ENCODE measurements at places on chromosomes 4 and X.

- DNase-seq = no peak
Measured at GRCh38 chr4:67744561-67745283, 9.5 kb downstream of the GNRHR start.

DNA sequence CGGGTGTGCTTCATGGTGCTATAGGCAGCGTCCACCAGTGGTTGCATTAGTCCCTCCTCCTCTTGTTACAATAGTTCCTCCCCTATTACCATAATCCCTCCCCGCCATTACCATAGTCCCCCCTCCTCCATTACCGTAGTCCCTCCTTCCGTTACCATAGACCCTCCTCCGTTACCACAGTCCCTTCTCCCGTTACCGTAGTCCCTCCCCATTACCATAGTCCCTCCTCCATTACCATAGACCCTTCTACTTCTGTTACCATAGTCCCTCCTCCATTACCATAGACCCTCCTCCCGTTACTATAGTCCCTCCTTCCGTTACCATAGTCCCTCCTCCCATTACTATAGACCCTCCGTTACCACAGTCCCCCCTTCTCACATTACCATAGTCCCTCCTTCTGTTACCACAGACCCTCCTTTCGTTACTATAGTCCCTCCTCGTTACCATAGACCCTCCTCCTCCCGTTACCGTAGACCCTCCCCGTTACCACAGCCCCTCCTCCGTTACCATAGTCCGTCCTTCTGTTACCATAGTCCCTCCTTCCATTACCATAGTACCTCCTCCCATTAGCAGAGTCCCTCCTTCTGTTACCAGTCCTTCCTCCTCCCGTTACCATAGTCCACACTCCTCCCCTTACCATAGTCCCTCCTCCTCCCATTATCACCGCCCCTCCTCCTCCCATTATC, 129.6 kb downstream of the DHRSX start:
- no peak for DNase-seq

DNA sequence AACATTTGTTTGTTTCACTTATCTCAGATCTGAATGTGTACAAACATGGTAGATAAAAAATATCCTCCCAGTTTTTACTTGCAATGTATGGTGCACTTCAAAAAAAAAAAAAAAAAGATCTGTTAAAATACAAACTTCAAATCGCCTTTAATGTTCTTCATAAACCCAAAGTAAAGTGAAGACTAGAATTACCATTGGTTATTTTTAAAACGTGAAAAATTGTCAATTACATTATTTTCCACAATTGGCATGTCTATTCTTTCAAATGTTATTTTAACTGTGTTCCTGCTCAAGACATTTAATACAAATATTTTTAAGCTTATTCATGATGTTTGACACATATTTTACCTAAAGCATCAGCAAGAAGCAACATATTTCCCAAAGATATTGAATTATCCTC, 5.0 kb downstream of the NKX6-1 start:
- DNase-seq = no peak

DNA sequence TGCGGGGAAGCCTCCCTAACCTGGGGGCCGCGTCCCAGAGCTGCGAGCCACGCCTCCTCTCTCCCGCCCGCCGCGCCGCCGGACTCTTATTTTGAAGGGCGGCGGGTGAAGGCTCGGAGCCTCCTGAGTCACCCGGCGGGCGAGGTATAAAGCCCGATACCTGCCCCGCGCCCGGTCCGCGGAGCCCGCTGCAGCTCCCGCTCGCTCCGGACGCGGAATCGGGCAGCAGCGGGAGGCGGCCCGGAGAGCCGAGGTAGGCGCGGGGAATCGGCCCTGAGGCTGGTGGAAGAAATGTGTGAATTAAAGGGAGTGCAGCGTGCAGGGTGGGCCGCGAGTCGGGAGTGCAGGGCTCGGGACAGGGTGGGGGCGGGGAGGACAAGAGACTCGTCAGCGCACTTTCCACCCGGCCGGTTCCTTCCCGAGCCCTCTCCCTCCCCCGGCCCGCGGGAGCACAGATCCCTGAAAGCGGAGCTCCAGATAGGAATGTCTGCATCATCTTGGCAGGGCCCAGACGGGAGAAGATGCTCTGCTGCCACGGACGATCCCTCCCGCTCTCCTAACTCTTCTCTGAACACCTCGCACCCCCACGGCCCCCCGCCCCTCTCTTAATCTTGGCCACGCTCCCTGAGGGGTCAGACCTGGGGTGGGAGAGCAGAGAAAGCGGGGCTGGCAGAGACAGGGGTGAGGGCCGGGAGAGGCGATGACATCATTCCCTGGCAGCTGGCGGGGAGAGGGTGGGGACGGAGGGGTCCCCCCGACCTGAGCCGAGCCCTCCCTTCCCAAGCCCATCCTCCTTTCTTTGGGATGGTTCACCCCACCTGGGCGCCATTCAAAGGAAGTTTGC, 177.9 kb downstream of the CBR4 start:
- DNase-seq = peak; percentile 51

DNA sequence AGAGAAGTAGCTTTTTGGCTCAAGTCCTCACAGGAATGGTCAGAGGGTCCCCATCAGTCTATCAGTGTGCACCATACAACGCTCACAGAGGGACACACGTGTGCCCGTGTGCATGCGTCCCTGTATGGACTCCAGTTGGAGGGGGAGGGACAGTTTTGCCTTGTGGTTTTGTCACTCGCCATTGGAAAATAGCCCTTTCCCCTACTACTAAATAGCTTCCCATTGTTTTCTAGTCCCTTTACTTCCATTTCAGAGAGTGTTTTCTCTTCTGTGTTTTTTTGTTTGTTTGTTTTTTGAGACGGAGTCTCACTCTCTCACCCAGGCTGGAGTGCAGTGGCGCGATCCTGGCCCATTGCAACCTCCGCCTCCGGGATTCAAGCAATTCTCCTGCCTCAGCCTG, 34.9 kb downstream of the WDR13 start:
- DNase-seq = no peak

DNA sequence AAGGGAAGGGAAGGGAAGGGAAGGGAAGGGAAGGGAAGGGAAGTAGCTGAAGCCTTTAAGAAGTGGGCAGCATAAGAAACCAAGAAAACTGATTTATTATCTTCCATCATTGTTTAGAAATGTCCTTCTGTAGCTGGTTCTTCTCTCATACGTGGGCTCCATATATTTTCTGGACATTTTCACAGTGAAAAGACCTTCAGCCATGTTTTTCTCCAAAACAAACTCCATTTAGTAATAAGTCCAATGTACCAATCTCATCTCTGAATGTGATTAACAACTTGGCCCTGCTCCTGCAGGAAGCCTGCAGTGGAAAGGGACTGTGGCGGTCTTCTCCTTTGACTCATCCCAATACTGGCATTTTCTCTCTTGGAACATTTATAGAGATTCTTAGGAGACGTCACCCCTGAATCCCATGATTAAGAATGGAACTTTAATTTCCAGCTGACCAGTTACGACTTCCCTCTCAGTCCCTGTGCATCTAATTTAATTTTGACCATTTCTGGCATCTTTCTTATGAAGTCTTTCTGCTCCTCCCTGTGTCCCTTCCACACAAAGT, 96.6 kb upstream of the GUCY1A1 start:
- no peak for DNase-seq

GRCh38 chr4:148653681-148654080, 211.5 kb upstream of the NR3C2 start:
- no peak for DNase-seq

GRCh38 chrX:42567268-42567667, 210.7 kb downstream of the PPP1R2C start:
- no peak for DNase-seq

GRCh38 chrX:1423215-1423614, 29.5 kb downstream of the ASMTL start:
- DNase-seq = no peak

- peak; percentile 1 for DNase-seq
Measured at GRCh38 chrX:133005042-133005441, 46.6 kb upstream of the HS6ST2 start.

DNA sequence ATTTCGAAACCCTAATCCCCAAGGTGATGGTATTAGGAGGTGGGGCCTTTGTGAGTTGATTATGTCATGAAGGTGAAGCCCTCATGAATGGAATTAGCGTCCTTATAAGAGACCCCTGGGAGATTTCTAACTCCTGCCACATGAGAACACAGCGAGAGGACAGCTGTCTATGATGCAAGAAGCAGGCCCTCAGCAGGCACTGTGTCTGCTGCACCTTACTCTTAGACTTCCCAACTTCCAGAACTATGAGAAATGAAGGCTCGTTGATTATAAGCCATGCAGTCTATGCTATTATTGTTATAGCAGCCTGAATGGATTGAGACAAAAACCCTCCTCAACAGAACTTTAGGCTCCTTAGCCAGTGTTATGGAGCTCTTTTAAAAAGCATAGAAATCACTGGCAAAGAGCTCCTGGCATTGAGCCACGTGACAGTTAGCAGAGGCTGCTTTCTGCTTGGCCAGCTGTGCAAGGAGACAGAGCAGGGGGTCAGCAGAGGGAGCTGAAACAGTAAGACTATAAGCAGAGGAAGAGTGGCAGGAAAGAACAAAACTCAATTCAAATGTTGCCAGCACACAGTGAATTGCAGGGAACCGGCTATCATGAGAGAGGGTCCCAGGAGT, 219.2 kb upstream of the FAT1 start:
- no peak for DNase-seq

DNA sequence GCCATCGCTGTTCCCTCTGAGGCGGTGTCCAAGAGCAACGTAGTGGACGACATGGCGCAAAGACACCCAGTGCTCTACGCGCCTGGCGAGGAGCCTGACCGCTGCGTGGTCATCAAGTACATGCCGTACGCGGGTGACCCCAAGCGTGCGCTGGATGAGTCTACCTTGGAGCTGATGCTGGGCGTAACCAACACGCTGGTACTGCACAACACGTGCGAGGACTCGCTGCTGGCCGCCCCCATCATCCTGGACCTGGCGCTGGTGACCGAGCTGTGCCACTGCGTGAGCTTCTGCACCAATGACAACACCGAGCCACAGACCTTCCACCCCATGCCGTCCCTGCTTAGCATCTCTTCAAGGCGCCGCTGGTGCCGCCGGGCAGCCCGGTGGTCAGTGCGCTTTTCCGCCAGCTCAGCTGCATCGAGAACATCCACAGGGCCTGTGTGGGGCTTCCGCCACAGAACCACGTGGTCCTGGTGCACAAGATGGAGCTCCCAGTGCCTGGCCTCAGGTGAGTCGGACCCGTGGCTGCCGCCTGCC, 129.0 kb downstream of the ANAPC4 start:
- no peak for DNase-seq

DNA sequence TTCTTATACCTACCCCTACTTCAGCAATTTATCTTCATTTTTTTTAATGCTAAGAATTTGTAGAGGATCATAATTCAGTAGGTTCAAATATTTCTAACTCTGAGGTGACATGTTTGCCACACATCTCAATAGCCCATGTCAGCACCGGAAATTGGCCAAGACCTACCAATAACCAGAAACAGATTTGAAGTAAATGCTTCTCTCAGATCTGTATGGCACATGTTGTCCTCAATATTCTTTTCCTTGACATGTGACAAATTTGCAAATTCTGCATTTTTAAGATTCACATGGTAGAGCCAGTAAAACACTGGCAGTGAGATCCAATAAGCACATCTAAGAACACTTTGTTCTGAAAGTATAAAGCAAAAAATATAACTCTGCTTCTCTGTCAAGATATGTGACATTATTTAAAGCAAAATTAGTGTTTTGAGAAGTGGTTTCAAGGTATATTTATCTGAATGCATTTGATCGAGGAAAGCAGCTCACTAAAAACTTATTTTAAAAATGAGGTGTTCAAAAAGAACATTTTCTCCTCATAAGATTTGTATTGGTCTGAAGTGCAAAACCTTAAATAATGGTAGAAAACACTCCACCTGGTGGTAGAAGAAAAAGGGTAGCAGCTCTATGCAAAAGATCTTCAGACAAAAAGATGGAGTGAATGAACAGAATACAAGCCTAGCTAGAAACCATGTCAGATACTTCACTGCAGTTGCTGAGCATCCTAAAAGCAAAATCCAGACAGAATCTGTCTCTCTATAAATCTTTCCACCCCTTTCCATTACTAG, 513.8 kb upstream of the FAM241A start:
- peak; percentile 7 for DNase-seq

DNA sequence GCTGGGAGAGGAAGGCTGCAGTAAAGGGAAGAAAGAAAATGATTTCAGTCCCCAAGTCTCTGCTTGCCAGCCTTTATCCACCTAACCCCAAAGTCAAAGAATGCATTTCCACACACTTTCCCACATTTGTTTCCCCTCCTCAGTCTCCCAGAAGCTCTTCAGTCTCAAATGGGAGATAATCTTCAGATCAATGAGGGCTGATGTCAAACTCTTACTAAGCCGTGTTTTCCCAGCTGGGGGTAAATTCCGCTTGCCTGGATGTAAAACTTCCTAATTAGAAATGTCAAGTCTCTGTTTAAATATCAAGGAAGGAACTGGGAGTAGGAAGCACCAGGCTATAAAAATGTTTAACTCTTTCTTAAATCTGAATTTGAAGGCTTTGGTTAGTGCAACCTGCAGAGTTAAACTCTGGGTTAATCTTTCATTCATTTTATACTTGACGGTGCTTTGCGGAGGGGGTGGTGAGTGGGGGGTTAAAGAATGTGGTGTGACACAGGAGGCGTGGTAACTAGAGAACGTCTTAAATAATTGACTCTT, 601.4 kb upstream of the ACTRT1 start:
- no peak for DNase-seq

GRCh38 chr4:27742816-27743215, 882.2 kb downstream of the STIM2 start:
- no peak for DNase-seq

GRCh38 chrX:5852941-5853340, 375.7 kb downstream of the NLGN4X start:
- DNase-seq = no peak

GRCh38 chr4:8310306-8310705, 40.8 kb downstream of the HTRA3 start:
- no peak for DNase-seq

DNA sequence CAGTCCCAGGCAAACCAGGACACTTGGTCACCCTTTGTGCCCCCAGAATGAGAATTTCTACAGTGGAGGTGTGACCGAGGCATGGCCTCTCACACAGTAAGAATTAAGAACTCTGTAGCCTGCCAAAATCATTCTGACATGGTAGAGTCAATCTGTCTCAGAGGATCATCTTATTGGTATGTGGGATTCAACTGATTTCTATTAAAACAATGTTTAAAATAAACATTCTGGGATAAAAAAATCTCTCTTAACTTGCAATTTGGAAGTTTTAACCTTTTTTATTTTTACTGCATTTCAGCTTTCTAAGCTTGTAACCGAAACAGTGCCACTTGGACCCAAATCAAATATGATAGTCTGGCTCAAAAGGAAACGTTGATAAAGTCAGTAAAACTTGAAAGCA, 165.4 kb upstream of the LDB2 start:
- DNase-seq = no peak

GRCh38 chr4:27790911-27791310, 930.3 kb downstream of the STIM2 start:
- DNase-seq = no peak

DNA sequence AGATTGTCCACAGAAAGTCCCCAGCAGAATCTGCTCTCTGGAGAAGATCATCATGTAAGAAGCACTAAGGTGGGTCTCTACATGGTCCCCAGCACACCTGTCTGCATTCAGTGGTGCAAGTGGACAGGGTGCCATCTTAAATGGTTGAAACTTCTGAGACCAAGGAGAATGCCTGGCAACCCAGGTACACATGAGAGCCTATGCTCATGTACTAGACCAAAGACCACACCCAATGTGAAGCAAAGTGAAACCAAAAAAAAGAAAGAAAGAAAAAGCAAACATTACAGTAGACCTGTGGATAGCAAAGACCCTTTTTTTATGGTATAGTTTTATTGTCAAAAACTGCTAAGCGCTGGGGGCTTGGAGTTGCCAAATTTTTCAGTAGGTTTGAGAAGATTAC, 15.0 kb downstream of the CD40LG start:
- no peak for DNase-seq

- no peak for DNase-seq
Measured at GRCh38 chr4:100823066-100823992, 305.5 kb upstream of the EMCN start.

All from hematopoietic multipotent progenitor cell treated with erythropoietin and hydrocortisone succinate and interleukin-3 and kit ligand, for 8 days (in vitro differentiated cells).